ENCODE measurements at places on chromosomes 5 and 9. TPM values are rescaled to one million over a fixed set of nuclear protein-coding genes. Genes with fewer than 3 reads are reported as not detected.

GRCh38 chr9:98020476-98021145, 35.9 kb upstream of the NANS start:
- DNase-seq, result no peak

DNA sequence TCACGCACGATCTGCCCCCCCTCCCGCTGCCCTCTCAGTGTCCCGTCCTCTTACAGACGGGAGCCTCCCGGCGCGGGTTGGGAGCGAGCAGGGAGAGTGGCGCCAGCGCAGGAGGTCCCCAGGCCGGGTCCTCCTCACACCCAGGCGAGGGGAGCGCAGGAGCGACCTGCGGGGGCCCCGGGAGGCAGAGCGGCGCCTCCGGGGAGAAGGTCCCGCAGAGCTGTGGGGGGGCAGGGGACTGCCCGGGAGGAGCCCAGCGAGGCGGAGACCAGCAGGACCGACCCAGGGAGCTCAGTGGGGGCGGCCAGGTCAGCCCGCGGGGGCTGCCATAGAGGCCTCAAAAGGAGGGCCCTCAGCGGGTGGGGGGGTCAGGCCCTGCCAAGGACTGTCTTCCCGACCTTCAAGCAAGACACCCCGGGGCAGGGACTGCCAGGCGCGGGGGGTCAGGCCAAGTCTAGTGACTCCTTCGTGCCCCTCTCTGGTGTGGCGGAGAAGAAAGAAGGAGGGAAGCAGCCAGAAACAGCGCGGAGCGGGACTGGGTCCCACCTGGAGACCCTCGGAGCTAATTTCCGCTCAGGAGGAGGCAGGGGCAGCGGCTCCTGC, 123.3 kb upstream of the ERCC6L2 start:
- no peak for DNase-seq

DNA sequence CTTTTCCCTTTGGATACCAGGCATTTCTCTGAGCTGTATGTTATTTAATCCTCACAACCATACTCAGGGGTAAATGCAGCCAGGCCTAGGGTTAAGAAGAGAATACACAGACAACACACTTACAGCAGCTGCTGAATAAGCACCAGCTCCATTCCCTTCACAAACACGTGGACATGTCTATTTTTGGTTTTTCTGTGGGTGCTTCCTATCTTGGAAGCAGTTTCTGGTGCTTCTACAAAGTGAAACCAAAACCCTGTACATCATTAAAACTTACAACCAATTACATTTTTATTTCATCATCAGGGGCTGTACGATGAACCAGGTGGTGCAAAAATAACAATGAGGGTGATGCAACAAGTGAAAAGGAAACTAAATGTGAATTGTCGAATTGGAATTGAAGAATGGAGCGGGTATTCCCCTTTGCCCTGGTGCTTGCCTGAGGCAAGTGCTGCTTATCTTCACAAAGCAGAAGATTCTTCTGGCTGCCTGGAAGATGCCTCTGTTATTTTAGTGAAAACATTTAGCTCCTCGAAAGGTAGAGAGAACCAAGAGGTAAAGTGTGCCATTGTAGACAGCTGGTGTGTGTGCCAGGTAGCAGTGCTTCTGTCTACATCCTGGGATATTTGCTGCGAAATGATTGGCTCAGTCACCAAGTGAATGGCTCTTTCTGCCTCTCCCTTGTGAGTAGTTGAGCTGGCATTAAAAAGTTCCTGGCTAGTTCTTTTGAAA, 18.6 kb upstream of the IFNB1 start:
- DNase-seq, result peak; percentile 69

DNA sequence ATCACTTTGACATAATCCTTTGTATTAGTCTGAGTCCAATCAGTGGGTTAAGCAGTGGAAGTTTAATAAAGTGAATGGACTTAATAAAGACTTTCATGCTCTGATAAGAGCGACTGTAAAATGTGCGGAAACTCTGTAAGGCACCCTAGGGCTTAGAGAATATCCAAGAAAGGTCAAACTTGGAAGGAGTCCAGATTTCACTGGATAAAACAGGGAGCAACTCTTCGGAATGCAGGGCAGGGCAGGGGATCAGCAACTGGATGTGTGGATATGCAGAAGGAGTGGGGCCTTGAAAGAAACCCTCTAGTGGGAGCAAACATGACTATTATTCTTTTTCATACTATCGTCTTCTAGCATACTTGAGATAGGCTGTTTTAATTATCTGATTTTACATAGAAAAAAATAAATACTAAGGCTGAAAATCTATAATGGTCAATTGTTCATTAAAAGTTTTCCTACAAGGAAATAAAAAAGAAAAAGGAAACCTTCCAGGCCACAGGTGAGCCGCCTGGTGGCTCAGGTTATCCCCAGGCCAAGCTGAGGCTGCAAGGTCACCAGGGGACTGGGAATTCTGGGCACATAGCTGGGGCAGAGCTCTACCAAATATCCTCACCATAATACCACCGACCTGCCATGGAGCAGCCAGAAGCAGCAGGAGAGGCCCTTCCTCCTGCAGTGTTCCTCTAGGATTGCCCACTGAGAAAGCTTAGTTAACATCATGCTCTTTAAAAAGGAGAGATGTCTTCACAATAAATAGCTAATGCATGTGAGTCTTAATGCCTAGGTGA, 46.3 kb upstream of the CCDC112 start:
- no peak for DNase-seq

The PCDHGB2 gene
- total RNA-seq, result 0.57 TPM

The SELENOP gene
- 45.1 TPM for total RNA-seq
